Retinal pigment epithelial cell (primary cell): ENCODE measurements at places on chromosomes 4 and X.

GRCh38 chrX:105526431-105526830 is 295.9 kb upstream of the NRK start:
- DNase-seq, result no peak

DNA sequence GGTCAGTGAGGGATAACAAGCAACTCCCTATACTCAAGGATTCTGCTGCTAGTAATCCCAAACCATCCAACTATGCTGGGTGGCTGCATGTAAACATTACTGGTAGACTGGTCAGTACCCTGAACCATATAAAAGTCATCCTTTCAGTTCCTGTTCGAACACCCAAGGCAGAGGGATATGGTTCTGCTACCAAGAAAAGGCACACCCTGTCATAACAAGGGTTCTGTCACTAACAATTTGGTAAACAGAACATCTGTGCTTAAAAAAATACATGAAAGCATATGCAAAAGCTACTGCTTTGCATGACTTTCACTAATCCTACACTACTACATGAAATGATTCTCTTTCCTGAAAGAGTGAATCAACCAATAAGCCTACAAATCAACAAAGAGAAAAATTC is 76.8 kb upstream of the MCF2 start:
- no peak for DNase-seq

DNA sequence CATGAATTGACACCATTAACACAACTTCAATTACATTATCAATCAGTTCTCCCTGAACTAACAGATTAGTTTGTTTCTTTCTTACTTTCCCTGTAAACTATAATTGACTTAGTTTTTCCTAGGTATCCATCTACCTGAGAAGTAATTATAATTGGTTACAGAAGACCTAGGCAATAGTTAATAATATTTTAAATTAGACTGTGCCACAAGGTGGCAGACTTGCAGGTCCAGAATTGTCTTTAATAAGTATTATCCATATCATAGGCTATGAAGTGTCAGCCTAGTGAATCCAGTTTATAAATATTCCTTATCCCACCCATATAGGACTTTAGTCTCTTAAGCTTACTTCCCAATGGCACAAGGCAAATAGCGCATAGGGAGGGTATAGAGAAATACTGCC is 48.9 kb upstream of the FAM47B start:
- DNase-seq, result no peak

GRCh38 chrX:135396566-135396965 is 25.2 kb upstream of the SMIM10L2A start:
- DNase-seq, result no peak

DNA sequence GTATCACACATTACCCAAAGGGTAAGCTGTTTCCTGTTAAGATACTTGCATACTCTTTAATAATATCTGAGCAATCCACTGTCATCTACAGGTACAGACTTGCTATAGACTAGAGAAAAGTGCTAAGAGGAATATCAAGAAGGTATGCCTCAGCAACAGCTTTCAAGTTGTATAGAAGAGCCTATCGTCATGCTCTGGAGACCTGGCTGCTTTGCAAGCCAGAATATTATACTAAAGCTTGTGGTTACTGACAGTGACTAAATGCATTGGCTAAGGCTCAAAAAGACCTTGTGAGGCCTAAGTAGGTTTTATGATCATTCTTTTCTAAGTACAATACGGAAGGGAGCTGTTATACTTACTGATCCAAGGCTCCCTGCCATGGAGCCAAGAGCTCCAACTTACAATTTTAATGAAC is 11.3 kb downstream of the LAMP2 start:
- peak; percentile 77 for DNase-seq

DNA sequence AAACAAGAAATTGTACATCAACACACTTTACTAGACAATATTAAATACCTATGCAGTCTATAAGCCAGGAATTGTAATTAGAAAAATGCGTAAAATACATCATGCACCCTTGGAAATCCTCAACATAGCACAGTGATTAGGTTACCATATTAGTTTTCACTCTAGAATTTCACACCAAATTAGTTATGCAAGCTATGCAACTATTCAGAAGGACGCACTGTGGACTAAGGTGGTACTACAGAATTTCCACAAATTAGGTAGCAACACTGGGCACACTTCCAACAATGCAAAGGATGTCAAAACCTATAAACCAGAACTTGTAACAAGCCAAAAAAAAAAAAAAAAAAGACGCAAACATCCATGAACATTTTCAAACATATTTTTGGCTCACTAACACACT is 71.1 kb upstream of the ZCCHC13 start:
- DNase-seq, result peak; percentile 54

DNA sequence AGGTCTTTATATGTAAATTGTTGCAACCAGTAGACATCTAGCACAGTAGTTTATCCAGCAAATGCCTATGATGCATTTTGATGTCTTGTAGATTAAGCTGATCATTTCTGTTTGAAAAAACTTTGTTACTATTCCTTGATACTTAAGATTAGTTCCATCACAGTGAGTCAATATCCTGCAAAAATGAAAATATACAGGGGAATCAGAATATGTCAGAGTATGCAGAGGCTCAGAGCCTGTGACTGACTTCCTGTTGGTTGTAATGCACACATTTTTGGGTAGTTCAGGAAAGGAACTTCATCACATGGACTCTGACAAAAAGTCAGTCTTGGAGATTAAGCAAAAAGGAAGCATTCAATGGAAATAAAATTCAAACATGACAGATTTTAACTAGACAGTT is 815.5 kb downstream of the FAT4 start:
- DNase-seq, result no peak

DNA sequence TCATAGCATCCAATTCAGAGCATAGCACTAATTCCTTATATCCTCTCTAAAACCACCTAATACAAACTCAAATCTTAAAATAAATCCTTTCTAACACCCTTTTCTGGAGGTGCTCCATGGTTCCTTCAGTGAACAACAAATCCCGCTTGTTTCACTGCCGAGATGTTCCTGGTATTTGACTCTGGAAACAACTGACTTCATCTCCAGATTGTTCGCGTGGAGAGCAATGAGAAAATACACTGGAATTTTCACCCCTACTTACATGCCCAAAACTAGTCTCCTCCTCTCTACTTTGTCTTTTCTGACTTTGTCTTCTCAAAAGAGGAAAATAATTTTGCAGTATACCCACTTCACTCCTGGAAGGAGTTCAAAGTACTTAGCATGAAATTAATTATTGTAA is 129.0 kb downstream of the PLS3 start:
- no peak for DNase-seq

DNA sequence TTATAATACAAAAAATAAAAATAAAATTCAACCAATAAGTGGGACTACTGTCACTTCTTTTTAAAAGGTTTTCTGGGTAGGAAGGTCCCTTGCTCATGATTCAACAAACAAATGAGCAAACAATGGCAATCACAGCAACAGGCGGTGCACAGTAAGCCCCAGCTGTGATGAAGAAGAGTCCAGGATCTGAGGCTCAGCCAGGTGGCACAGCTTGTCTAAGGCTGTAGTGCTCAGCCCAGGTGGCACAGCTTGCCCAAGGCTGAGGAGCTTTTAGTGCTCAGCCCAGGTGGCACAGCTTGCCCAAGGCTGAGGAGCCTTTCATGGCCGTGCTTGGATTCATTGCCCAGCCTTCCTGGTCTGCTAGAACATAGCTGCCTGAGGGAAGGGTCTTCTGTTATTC is 75.0 kb downstream of the ZFYVE28 start:
- no peak for DNase-seq

DNA sequence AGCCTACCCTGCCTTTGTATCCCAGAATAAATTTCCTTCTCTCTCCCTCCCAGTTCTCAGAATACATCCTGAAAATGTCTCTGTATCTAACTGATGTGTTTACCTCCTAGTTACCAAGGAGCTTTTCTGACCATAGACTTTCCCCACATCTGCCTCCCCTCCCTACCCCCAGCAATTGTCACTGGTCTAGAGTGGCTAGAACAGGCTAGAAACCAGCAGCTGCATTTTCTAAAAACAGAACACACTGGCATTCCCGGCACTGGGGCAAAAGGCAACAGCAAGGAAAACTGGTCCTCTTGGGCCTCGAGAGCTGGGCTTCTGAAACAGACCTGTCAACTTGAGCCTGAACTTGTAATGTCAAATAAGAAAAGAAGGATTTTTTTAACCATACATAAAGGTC is 16.4 kb downstream of the TASL start:
- DNase-seq, result no peak

- no peak for DNase-seq
These were observed 1.9 kb downstream of the GRK4 start for GRCh38 chr4:2965262-2965661.

DNA sequence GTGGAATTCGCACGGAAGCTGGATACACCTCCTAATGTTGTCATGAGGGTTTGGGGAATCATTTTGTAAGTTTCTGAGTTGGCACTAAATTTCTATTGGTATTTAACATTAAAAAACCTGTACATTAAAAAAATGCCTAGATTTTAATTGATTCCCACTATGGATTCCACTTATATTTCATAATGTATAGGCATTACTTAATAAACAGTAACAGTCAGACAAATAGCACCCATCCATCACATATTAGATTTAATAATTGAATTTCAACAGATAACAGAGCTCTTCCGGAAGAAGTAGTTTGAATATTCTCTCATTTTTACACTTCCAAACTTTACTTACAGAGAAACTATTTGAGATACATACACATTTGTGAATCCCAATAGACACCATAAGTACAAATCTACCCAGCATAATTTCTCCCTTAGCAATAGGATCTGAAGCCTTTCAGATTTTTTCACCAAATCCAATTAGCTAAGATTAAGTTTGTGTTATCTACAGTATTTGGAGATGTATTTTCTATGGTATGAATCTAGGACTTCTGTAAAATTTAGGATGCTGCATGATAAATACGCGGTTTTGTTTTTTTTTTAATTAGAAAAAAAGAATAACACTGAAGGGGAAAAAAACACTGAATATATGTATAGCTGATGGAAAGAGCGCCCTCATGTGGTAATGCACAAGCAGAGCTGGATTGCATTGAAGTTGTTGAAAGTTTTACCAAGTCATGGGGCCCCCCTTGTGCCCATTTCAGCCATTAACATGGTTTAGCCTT is 12.2 kb upstream of the ODAM start:
- peak; percentile 48 for DNase-seq

DNA sequence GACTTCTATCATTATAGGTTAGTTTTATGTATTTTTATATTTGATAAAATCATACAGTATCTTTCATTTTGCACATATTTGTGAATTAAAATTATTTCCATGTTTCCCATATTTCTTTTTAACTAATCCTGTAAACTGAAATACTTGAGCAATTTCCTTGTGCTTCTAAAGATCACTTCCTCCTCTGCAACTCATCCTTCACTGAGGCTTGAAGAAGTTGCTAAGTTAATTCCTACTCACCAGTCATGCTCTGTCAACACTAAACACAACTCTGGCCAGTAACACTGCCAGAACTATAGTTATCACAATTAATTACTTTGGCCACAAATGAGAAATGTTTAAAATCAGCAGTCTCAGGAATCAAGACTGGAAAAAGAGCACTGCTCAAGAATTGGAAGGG is 6.7 kb downstream of the SPATA4 start:
- no peak for DNase-seq

DNA sequence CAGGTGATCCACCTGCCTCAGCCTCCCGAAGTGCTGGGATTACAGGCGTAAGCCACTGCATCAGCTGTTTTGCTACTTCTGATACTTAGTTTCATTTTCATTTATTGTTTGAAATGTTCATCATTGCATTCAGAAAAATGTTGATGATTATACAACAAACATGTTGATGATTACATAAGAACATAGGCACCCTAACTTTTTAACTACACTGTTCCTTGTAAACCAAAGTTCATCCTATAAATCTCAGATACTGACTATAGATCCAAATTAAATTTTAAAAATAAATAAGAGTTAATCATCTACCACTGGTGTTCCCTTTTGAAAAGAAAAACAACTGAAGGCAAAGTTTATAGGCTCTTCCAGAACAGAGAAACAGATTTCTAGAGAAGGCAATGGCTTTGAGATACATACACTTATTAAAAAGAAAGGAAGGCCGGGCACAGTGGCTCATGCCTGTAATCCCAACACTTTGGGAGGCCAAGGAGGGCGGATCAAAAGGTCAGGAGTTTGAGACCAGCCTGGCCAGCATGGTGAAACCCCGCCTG is 23.4 kb downstream of the TRIM75 start:
- DNase-seq, result no peak

DNA sequence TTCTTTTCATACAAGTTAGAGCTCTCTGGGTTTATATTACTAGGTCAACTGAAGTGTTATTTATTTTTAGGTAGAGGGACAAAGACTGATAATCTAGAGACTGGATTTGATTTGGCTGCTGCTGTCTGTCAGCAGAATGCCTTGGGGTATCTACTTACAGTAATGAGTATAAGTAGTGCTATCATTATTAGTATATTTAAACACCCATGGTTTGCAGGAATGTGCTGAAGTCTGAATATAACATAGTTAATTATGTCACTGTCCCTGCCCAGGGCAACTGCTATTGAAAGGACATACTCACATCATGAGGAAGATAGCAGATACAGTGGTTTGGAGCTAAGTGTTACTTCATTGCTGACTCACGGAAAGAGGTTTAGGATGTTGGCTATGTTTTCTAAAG is 76.2 kb downstream of the PRRG1 start:
- no peak for DNase-seq

DNA sequence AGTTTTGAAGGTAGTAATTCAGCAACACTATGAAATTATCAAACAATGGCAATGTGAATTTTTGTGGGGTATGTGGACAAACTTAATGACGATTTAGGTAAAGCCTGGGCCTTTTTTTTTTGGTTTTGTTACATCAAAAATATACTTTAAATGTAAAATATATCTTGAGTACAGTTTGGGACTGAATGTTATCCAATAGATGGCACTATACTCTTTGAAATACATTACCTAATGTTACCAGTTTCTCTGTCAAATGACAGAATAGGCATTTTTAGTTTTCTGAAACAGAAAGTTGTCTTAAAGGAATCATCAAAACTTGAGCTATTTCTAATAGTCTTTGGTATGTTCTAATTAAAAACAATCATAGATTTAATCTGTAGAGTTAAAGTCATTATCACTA is 1651.9 kb downstream of the C4orf33 start:
- no peak for DNase-seq

GRCh38 chr4:8198906-8199593 is at the start of gene SH3TC1:
SH3TC1 (plus strand) TSS chr4:8199290; CDS start chr4:8205195, 5,905 bp downstream.
- DNase-seq, result peak; percentile 72

DNA sequence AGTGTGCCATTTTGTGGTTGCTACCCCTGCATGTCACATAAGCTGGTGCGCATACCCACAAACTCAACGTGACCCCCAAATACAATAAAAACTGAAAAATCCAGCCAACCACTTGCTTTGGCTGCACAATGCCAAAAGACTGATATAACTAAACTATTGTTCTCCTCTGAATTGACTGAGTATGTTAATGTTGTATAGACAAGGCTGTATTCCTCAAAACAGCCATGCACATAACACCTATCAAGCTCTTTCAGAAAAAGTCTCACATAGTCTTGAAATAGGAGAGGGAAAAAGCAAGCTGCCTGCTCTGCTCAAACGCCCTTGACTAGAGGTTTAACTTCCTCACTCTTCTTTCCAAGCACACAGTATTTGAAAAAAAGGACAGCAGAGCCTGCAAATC is 126.4 kb upstream of the NOCT start:
- DNase-seq, result no peak

DNA sequence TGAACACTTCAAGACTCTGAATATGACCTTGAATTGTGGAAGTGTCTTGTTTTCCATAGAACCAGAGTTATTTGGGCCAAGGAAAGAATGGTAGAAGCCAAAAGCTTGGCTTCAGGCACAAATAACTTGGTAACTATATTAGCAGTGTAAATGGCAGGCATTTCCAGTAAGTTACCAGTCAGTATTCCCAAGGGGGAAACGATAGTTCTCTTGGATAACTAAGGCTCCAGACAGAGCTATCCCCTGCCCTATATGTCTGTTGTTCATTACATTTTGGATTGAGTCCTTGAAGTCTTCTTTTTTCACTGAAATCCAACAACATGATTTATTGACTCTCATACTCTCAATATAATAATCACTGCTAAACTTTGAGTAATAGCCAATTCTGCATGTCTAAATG is 364.1 kb downstream of the MAGEB5 start:
- no peak for DNase-seq
